ENCODE measurements at places on chromosomes 5 and 9.
A peak's percentile ranks its signal among the peaks of the same experiment; 100 is the strongest.

DNA sequence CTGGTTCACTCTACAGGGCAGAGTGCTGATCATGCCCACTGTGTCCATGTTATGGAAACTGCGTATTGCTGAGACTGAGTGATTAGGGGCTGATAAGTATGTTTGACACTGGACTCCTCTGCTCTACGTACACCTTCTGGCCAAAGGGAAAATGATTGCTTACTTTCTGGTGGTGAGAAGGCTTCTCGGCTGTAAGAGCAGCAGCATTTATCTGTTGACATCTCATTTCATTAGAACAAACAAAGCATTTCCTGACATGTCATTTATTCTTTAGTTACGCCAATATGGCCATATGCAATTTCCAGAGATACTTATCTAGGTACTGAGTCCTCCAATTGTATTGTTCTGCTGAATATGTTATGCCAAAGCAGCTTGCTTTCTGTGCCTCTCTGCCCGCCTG is 5.6 kb downstream of the FAXDC2 start:
- DNase-seq, result no peak

DNA sequence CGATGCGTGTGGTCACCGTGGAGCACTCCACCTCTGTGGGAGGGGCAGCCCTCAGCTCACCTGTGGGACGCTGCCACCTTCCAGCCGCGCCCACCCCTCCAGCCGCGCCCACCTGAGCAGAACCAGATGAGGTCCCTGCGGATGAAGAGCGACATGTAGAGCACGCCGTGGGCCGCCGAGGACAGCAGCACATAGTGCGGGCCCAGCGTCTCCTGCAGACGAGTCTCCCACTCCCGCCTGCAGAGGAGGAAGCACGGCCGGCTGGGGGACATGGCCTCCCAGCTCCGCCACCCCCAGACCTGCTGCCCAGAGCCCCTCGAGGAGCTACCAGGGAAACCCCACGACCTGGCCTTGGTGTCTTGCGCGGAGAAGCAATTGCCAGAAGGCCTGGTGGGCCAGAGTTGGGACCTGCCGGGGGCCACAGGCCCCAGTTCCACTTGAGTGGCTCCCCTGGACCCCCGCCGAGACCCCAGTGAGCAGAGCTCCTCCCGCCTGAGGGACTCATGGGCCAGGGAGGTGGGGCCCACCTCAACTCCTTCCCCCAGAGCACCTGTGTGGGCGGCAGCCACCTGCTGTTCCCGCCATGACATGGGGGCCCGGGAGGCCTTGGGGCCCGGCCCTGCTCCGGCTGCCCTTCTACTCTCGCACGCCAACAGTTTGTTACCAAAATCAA is 6.5 kb downstream of the INPP5E start:
- DNase-seq, result no peak

- DNase-seq, result no peak
Observed at GRCh38 chr5:149883550-149883949, 61.0 kb downstream of the PDE6A start.

DNA sequence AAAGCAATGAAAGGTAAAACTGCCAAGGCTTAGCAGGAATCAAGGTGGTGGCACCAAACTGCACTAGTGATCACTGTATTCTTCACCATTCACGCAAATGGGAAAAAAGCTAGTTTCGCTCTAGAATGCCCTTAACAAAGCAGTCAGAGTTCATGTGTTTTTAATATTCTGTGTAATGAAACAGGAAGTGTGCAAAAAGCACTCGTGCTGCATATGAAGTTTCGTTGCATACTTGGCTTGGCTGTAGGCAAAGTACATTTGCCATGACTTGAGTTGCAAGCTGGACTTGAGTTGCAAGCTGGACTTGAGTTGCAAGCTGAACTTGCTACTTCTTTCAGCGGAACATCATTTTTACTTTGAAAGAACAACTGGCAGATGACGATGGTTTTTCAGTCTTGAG is 55.4 kb downstream of the FOXI1 start:
- DNase-seq, result peak; percentile 17

- no peak for DNase-seq
Observed at GRCh38 chr5:148697809-148698196, 43.5 kb upstream of the HTR4 start.

DNA sequence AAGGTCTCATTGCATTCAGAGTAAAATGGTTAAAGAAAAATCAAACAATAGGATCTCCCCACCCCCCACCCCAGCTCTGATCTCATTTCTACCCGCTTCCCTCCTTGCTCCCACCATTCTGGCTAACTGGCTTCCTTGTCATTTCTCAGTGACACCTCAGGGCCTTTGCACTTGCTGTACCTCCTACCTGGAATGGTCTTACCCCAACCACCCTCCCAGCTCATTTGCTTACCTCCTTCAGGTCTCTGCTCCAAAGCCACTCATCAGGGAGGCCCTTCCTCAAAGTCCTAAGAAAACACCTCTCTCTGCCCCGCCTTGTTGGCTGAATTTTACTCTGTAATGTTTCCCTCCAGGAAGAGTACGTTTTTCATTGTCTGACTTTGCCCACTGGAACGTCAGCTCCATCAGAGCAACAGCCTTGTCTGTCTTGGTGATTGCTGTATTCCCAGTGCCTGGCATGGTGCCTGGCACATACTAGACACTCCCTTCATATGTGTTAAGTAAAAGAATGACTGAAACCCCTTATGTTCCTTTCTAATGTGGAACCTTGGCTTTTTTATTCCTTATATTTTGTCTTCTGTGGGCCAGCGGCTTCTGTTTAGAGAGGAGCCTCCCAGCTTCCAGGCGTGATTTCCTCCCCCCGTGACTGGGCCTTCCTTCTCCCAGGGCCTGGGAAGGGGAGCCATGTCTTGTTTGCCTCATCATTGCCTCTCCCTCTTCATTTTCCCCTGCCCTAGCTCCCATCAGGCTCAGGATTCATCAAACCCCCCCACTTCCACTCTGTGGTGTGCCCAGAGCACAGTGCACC is 26.9 kb downstream of the NEURL1B start:
- DNase-seq, result no peak

DNA sequence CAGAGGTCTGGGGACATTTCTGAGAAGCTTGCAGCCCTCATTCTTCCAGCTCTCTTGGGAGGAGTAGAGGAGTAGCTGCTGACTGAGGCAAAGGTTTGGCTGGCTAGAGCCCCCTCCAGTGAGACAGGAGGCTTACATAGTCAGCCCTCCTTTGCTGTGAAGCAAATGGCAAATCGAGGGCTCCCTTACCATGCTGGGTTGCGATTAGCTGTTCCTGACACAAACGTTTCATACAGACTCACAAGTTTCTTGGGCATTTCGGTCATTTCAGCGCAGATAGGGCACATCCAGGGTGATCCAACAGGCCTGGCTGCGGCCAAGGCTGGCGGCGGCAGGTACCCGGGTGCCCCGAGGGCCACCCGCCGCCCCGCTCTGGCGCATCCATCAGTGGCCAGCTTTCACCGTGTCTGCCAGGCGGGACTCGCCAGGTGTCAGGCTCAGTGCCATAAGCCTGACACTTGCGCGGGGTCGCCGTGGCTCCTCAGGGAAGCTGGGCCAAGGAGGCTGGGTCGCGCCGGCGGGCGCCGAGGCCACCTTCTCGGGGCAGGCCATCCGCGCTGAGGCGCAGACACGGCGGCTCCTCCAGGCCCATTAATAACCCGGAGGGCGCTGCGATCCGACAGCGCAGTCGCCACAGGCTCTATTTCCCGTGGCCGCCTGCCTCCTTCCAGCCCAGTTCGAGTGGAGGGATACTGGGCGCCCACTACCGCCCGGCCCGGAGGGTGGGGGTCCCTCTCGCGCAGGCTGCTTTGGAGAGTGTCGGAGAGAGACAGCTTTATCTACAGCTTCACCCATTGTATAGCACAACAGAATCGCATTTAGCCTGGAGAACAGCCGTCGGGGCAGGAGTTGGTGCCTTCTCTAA is 9.1 kb downstream of the PRDM6 start:
- DNase-seq, result no peak

DNA sequence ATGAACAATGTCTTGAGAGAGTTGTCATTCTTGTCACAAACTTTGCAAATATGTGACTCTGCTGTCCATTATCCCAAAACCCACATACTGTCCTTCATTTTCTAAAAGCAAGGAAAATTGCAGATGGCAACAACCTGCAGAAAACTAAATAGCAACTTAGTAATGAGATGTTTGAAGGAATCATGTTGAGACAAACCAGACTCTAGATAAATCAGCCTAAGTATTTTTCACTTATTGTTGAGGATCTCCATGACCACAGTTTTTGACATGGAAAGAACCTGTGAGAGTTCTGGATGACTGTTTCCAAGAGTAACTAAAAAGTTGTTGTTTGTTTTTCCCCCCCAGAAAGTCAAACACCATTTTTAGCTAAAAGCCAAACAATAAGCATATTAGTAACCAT is 535.2 kb upstream of the ZNF608 start:
- DNase-seq, result no peak
